ENCODE measurements at places on chromosomes 2 and 18. TPM values are rescaled to one million over a fixed set of nuclear protein-coding genes. Genes with fewer than 3 reads are reported as not detected.

The ZDBF2 gene
- total RNA-seq = 5.6 TPM

The CIDEA gene
- total RNA-seq = 0.80 TPM

- ATAC-seq = no peak
Observed at GRCh38 chr2:221571025-221571550, 1.0 kb downstream of the EPHA4 start.

DNA sequence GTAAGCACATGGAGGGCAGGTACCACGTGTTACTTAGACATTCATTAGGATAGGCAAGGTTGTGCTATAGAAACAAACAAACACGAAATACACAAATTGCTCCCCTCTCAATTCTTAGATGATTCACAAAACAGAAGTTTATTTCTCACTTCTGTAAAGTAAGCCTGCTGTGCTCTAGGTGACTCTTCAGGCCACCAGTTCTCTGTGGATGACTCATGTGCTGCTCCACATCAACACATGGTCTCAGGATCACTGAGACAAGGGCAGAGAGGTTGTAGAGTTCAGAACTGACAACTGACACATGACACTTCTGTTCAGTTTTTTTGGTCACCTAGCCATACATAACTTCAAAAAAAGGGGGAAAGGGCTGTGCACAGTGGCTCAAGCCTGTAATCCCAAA, 70.6 kb downstream of the DAW1 start:
- no peak for ATAC-seq

DNA sequence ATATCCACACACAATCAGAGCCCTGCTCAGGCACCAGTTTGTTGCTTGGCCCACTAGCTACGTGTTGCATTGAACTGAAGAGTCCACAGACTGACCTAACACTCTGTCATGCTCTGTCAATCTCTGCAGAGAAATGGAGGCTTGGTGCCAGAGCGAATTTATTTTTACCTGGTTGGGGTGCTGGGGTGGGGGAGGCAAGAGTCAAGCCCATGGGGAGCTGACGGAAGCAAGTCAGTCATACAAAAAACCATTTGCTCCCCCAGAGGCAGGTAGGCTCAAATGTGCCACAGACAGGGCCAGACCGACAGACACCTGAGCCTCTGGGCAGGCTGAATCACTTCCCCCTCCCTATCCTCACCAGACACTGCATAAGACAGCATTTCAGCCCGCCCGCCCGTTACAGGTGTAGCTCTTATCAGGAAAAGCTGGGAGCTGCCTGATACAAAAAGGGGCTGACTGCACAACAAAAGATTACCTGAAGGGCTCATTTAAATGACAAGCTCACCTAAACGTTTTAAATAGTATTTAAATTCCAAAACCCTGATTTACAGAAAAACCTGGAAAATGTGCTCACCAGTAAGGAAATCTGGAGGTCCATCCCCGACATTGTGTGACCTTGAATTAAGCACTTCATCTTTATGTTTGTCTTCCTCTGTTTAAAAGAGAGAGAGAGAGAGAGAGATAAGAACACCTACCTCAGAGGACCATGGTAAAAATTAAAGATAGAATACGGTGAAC, 2.1 kb upstream of the PCBP1 start:
- peak; percentile 35 for ATAC-seq

- no peak for ATAC-seq
Observed at GRCh38 chr2:45882707-45883602, 231.5 kb downstream of the PRKCE start.

GRCh38 chr2:113878743-113879142, 11.1 kb upstream of the ACTR3 start:
- ATAC-seq = no peak

GRCh38 chr2:3126171-3126910, 251.3 kb downstream of the EIPR1 start:
- ATAC-seq = peak; percentile 38

DNA sequence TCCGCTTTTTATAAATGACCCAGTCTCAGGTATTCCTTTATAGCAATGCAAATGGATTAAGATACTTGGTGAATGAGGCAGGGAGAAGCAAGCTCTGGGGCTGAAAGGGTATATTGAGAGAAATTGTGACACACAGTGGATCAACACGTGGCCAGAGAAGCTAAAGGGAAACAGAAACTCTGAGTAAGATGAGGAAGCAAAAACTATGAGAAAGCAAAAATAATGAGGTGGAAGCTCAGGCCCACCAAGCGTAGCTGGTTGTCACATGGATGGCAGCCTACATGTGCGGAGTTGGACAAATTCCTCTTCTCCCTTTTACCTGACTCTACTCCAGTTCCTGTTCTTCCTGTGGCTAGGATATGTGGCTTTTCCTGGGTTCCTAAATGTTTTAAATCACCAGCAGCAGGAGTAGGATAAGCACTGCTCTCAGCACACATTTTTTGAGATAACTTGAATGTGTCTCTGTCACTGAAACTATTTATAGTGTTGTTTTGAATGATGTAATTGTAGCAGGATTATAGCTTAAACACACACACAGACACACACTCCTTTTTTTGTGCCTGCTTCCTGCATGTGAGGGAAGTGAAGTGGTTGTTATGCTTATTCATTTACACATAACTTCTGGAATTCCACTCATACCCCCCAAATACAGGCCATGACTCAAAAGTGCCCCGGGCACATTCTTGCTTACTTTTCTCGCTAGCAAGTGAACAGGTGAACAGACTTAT, 30.1 kb upstream of the EPC2 start:
- peak; percentile 57 for ATAC-seq

DNA sequence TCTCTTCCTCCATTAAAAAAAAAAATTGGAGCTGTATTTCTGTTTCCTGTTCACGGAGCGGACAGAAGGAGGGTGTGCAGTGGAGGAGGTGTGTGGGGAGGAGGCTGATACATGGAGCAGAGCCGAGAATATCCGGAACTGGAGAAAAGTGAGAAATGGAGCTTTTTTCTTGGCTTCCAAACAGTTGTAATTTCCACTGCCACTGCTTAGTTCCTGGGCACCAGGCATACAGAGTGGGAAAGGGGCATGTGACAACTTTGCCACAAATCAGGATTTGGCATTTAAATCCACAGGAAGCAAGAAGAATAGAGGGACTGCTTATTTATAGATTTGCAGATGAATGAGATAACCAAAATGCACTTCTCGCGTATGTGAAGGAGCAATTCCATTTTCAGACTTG, 71.2 kb downstream of the BCL11A start:
- no peak for ATAC-seq

- ATAC-seq = peak; percentile 80
Observed at GRCh38 chr2:214378455-214379103, 32.3 kb upstream of the VWC2L start.

DNA sequence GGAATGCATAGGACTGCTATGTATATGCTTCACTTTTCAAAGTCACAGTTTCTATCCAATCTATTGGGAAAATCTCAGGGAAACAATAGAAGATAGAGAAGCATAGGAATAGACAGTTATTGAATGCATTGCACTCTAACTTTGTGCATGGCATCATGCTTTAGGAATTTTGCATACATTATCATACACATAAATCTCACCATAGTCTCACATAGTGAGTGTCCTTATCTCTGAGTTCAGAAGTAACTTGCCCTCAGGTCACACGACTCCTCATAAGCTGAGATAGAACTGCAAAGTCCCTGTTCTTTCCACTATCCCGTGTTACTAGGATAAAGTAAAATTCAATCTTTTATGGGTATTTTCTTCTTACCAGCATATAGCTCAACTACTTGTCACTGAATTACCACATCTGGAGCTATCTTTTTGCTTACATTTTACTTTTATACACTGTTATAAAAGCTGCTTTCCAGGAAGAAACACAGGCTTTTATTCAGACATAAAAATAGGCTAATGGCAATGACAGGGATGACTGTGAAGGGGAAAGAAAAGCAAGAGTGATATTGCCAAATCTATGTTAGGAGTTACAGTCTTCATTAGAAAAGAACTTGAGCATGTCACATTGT, 666.9 kb downstream of the XIRP2 start:
- ATAC-seq = no peak

- no peak for ATAC-seq
Observed at GRCh38 chr2:27707462-27708256, 44.0 kb downstream of the SLC4A1AP start.

DNA sequence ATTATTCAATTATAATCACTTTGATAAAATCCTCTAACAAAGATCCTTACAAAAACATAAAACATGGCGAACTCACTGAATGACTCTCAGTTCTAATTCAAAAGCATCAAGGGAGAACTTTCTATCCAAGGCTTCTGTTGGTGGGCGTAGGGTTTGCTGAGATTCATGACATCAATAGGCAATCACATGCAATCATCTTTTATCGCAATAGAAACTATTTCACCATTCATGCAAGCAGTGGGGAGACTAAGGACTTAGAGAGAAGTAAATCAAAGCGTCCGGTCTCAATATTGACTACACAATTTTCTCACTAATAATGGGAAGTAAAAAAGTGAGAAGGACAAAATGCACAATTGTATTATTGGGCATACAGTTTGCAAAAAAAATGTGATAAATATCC, 168.7 kb downstream of the SCG2 start:
- ATAC-seq = no peak

DNA sequence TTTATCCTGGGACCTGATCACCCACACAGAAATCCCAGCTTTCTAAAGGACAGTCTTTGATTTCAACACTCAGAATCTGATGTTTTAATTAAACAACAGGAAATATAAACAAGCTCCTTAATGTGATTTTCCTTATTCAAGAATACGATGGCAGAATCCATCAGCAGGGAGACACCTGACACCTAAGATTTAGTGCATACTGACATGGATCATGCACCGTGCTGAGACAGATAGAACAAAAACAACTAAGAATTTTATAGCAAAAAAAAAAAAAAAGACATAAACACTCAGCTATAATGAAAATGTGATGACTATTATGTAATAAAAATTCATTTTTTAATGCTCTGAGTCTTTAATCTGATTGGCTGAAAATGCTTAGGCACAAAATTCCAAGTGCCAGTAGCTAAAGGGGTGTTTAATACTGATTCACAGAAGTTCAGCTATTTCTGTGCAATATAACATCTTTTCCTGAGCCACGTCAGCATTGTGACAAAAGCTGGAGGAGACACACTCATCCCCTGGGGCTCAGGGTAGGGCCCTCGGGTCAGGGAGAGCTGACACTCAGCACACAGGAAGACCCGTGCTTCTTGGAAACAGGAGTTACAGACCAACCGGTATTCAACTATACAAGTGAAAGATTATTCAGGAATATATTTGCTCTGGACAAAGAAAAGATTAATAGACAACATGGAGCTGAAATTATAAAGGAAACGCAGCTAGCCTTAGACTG, 247.4 kb downstream of the FBXO15 start:
- no peak for ATAC-seq

DNA sequence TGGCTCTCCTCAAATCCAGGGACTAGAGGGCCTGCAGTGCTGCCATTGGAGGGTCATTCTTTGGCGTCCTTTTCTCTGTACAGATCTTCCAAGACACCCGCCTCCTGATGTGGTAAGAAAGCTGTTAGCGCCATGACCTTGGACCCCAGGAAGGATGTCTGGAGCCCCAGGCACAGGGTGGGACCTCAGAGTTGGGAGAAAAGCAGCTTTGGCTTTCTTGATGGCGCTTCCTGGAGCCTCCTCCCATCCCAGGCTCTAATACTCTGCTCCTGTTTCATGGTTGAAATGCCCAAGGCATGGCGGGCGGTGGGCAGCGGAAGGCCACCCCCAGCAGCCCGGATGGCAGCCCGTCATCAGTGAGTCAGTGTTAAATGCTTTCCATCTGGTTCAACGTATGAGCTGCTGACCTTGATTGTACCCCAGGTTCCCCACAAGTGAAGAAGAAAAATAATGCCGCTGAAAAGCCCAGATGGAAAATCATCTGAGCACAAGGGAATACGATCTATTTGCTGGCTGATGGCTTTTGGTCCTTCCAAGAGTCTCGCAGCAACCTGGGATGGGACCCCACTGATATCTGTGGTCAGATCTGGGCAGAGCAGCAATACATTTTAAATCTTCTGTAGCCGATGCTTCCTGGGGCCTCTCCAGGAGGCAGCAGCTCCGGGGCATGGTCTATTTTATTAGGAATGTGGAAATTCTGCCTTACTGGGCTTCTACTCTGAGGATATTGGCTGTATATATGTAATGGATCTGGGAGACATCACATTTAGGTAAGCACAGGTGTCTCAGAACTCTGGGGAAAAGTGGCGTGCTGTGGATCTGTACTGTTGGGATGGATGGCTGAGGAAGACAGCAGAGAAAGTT, 15.1 kb downstream of the ACKR3 start:
- no peak for ATAC-seq

DNA sequence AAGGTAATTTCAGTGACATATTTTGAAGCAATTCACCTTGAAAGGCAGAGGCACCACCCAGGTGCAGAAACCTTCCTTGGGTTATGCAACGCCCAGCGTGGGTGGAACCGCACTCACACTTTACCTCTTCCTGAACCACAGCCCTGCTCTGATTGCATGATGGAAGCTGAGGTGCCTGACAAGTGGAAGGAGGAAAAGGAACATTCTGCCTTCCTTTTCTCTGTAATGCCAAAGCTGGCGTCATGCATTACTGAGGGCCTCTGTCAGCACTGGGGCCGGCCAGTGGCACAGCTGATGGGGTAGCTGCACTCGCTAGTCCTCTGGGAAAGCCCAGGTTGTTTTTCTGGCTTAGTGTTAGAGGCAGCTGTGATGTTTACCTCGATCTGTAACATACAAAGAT, 266.5 kb downstream of the NEDD4L start:
- ATAC-seq = peak; percentile 85

- ATAC-seq = no peak
Observed at GRCh38 chr2:67772216-67773170, 290.3 kb downstream of the C1D start.

- ATAC-seq = no peak
Observed at GRCh38 chr18:8562070-8562469, 47.2 kb upstream of the RAB12 start.

GRCh38 chr18:74935434-74935833, 273.5 kb downstream of the PTGR3 start:
- ATAC-seq = no peak

DNA sequence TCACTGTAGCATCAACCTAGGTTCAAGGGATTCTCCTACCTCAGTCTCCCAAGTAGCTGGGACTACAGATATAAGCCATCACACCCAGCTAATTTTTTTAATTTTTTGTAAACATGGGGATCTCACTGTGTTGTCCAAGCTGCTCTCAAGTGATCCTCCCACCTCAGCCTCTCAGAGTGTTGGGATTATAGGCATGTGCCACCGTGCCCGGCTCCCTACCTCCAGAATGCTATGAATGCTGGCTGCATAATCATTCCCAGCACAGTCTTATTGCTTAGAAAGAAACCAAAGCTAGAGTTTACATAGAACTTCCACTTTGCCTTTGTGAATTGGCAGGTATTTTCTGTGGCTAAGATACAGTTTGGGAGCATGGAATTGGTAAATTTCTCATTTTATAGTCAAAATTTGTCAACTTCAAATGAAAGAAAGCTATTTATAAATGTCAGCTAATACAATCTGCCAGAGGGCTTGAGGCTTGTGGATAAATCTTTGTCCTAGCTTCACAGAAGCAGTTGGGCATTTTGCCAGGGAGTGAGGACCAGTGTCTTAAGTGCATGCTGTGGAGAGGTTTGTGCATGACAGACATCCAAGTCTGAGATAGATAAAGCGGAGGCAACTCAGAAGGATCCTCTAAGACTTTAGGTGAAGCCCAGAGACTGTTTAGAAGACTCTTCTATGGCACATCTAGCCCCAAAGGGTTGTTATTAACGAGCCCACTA, 175.4 kb downstream of the ANTXR1 start:
- ATAC-seq = no peak
